ENCODE measurements at places on chromosomes 11 and 22. TPM values are rescaled to one million over a fixed set of nuclear protein-coding genes. Genes with fewer than 3 reads are reported as not detected.

The CYP2D6 gene
- total RNA-seq = not detected

The KIRREL3 gene
- total RNA-seq = 5.3 TPM

The KCNQ1 gene
- not detected for total RNA-seq

DNA sequence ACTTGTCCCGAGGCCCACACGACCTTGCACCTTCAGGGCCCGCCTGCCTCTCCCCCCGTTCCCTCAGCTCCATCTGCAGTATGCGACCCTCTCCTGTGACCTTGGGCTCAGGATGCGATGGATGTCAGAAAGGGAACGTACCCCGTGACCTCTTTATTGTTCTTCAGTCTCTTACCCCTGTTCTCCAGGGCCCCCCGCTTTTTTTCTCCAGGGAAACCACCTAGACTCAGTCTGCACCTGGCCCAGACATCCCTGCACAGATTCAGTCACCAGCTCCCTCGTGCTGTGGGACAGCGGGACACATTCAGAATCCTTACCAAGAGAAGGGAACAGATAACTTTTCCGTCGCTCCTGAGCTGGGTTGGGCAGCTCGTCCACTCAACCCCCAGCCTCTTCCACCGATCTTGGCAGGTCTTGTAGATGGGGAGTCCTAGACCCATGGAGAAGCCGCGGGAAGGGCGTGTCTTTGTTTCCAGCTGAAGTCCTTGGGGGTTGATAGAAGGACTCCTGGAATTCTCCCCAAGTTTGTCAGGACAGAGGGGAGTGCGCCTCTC, 1.4 kb upstream of the PHOX2A start:
- no peaks in the 10 kb centered on the region for H3K27me3 ChIP-seq
- H3K36me3 ChIP-seq = no peaks in the 10 kb centered on the region
- H3K4me1 ChIP-seq = no peaks in the 10 kb centered on the region
- no peak overlapping the region for H3K4me3 ChIP-seq
- DNase-seq = no peak
- H3K27ac ChIP-seq = no peak overlapping the region

DNA sequence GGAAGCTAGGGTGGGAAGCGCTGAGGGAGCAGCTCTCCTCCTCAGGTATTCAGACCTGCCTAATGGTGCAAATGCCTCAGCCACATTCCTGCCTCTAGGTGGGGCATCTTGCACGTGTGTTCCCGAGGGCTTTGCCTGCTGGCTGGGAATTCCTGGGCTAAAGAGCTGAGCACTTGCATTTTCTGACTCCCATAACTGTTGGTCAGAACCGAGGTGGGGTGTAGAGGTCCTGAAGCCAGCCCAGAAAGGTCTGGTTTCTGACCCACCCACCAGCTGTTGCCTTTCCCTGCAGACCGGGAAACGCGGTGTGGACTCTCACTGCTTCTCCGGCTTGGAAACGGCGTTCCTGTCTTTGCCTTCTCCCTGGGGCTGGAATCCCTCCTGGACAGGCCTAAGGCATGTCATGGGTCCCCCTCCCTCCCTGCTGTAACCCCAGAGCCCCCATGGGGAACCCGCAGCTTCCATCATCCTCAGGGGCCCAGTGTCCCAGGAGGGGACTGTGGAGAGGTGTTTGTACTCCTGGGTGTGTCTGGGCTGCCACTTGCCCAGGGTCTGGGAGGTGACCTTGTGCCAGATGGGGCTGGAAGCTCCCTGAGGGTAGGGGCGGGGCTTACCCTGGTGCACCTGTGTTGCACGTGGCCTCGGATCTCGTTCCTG, 24.0 kb upstream of the SMIM38 start:
- no peak overlapping the region for H3K4me3 ChIP-seq
- no peaks in the 10 kb centered on the region for H3K27me3 ChIP-seq

Measured in SJSA1 (cell line).